ENCODE measurements at places on chromosomes 6 and 20.
A peak's percentile ranks its signal among the peaks of the same experiment; 100 is the strongest.

GRCh38 chr6:14121936-14122344 lies 4.4 kb downstream of the CD83 start:
- DNase-seq, result no peak

DNA sequence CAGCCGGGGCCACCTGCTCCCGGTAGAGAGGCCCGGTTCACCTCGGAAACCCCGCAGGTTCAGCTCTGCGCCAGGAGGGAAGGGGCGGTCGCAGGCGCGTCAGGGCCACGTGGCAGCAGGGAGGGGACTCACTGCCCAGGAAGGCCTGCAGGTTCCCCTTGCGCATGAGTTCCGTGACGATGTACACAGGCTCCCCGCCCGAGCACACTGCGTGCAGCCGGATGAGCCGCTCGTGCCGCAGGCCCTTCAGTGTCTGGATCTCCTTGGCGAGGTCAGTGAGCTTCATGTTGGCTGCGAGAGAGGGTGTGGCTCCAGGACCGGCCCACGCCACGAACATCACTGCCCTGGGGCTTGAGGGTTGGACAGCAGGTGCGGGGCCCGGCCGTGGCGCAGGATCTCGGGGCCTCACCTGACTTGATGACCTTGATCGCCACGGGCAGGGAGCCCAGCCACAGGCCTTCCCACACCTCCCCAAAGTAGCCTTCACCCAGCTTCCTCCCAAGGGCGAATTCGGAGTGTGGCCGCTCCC lies 4.9 kb upstream of the PTK6 start:
- no peak for DNase-seq

GRCh38 chr6:167912494-167912893 lies 85.0 kb upstream of the KIF25 start:
- no peak for DNase-seq

- no peak for DNase-seq
These were observed 15.7 kb downstream of the PI16 start for GRCh38 chr6:36969988-36970891.

- no peak for DNase-seq
These were observed 77.2 kb downstream of the TMEM242 start for GRCh38 chr6:157246048-157246630.

DNA sequence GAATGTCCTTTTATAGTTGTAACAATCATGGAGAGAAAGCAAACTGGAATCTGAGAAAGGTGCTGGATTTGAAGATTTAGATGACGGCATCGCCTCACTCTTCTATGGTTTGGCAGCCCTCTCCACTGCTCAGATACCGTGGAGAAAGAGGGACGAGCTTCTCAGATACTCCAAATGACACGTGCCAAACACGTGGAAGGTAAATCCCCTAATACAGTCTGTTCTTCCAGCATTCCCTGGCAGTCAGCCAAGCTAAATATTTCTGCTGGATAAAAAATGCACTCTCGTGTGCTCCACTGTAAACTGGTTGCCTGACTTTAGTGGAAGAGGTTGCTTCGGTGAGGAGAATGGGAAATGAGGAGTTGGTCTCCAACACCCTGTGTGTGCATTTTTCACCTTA lies 16.7 kb upstream of the PRDM1 start:
- DNase-seq, result no peak

DNA sequence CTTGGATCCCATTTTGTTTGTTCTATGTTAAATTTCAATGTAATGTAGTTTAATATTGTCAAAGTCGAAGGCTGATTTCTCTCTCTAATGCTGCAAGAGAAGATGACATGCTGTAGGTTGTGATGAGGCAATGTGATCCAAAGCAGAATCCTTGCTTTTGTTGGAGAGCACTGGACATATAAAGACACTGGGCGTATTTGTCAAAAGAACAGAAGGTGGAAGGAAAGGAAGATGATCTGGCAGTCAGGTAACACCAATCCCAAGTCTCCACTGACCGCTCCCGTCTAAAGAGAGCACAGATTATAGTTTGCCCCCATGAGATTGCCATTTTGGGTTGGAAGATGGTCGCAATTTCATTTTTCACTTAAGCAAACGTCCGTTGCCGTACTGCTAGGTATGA lies 935 bp upstream of the RFX6 start:
- no peak for DNase-seq

DNA sequence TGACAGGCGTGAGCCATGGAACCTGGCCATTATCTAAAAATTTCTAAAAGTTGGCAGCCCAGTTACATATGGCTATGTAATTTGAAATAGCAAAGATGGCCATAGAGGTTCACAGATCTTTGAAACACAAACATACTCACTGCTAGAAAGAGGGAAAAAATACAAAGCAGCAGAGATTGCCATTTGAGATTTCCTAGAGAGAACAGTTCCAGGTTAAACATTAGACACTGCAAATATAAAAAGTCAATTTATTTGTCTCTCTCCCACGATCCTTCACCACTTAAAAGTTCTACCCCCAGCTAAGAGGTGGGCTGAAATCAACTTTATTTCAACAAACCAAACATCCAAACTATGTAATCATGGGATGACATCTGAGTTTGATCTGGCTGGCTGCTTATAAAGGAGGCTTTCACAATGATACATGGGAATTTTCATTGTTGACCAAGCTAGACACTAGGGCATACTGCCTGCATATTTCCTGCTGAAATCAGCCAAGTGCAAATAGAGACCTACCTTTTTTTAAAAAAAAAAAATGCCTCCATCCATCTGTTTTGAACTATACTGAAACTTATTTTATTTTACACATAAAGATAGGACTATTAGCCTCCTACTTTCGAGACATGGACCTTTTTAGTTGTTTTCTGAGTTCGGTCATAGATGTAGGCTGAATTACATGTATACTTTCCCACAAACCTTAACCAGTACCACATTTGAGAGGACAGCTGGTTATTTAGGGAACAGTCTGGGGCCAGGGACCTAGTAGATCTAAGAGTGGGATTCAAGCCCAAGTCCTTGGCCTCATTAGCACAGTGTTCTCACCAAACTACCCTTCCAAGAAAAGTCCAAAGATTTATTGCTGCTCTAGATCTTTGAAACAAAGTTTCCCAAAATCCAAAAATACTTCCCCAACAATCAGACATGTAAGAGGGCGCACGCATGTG lies 16.6 kb downstream of the DCDC2 start:
- DNase-seq, result no peak

- DNase-seq, result peak; percentile 3
These were observed 83.1 kb downstream of the TRMT11 start for GRCh38 chr6:126069449-126069848.

DNA sequence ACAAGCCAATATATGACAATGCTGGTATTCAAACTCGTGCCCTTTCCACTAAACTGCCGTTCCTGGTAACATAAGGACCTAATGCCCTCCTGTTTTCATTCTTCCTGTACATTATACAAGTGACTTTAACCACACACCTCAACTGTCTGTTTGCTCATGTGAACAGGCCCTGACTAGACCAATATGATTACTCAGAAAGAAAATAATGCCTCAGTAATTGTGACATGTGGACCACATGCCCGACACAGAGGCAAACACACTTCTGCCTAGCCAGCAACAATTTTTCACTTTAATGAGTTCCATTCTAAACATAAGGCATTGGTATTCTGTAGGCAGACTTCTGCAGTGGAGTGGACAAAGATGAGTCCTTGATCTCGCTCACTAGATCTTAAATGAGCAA lies 30.0 kb downstream of the SLC22A16 start:
- DNase-seq, result no peak

GRCh38 chr20:3547906-3548305 lies 77.1 kb downstream of the ATRN start:
- no peak for DNase-seq

GRCh38 chr6:119586250-119586882 lies 236.8 kb upstream of the MAN1A1 start:
- no peak for DNase-seq

GRCh38 chr6:138230221-138230620 lies 11.9 kb upstream of the PBOV1 start:
- no peak for DNase-seq

DNA sequence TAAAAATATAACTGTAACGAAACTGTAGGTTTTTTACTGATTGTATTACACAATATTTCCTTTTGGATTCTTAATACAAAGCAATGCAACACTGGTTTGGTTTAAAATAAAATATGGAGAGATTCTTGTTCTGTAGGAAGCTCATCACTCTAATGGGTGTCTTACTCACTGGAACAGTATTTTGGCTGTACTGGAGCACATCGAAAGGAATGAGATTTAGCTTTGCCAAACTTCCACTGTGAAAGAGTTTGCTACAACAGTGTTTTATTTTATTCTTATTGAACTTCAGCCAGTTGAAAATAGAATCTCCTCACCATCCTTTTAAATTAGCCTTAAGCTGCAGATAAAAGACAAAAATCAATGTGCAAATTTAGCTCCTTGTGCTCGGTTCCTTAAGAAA lies 230.7 kb upstream of the QKI start:
- no peak for DNase-seq

GRCh38 chr20:11436113-11436905 lies 481.4 kb upstream of the BTBD3 start:
- no peak for DNase-seq

- no peak for DNase-seq
These were observed 227.4 kb upstream of the PLN start for GRCh38 chr6:118320652-118321051.

DNA sequence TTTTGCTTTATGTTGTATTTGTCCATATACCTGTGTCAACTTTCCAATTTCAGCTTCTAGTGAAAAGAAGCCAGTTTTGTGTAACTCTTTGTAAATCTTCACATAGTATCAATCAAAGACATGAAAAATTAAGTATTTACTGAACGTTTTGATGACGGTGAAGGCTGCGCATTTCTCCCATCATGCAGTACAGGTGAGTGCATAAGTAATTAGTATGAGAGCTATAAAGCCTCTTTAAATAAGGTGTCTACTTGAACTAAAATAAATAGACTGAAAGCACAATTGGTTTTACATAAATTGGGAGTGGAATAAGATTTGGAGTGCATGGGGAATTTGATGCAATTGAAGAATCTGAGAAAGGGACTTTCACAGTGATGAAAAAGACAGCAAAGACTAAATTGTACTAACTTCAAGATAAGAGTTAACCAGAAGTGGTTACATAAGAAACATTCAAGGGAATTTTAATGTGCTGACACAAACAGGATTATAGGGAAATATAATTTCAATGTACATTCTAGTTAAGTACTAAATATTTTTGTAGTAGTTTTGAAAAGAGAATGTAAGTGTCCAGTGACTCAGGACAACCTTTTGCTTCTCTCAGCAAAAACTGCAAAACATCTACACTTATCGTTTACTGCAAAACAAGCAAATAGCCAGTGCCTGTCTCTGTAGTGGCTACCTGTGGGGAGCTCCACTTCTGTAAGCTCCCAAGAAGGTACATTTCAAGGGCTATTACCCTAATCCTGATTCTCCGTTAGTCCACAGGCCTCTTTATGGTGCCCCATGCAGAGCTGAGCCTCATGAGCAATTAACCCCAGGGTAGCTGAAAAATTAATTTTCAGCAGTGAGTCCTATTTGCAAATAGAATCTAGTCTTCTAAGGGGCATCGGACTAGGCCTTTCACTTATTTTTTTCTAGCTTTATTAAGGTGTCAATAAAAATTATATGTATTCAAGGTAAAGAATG lies 13.0 kb downstream of the TENT5A start:
- DNase-seq, result no peak

- no peak for DNase-seq
These were observed 370.6 kb downstream of the PHF3 start for GRCh38 chr6:64006246-64006645.

GRCh38 chr6:102525336-102525735 lies 1131.8 kb downstream of the GRIK2 start:
- no peak for DNase-seq

- DNase-seq, result no peak
These were observed 23.6 kb upstream of the DNAAF9 start for GRCh38 chr20:3431109-3431508.

DNA sequence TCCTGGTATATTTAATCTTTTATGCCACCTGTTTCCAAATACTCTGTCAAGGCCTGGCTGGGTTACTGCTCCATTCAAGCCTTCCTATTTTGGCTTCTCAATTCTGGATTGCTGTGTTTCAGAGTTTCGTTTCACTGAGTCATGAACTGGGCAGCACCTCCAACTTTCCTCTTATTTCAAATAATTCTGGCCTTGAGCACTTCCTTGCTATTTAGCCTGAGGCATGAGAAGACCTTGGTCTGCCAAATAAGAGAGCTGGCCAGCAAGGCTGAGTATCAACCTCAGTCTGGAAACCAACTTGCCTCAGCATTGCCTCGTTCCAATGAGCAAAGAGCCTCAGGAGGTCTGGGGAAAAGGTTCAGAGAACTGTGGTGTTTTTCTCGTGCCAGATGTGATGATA lies 66.6 kb downstream of the TNFAIP3 start:
- no peak for DNase-seq

GRCh38 chr6:38797391-38797790 lies 82.3 kb downstream of the DNAH8 start:
- no peak for DNase-seq
